ENCODE measurements at places on chromosomes 4 and X. TPM values are rescaled to one million over a fixed set of nuclear protein-coding genes. Genes with fewer than 3 reads are reported as not detected.

DNA sequence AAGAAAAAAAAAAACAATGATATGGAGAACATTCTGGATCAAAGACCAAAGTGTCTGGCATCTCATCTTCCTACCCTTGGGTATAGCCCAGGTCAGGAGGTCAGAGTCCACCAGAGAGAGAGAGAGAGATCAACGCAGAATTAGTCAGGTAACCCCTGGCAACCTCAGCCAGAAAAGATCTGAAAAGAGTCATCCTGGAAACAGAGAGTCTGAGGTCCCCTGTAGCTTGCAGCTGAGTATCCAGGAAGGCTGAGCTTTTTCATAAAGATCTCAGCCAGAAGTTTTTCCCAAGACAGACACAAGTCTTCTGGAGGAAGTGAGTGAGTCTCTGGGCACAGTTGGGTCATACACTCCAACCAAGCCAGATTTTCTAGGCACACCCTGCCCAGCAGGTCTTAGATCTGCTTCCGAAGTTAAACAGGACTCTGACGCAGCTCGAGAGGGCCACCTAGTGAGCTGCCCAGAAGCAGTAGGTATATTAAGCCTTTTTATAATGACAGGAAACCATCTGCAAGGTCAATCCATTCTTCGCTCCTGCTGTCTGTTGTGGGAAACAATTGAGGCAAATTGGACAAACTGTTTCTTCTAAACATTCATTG lies 35.7 kb downstream of the ACE2 start:
- H3K36me3 ChIP-seq = no peaks in the 10 kb centered on the region
- peak overlapping the region; percentile 47 for H3K27ac ChIP-seq
- peaks cover 14% of the 10 kb centered on the region for H3K4me1 ChIP-seq
- DNase-seq = peak; percentile 70

DNA sequence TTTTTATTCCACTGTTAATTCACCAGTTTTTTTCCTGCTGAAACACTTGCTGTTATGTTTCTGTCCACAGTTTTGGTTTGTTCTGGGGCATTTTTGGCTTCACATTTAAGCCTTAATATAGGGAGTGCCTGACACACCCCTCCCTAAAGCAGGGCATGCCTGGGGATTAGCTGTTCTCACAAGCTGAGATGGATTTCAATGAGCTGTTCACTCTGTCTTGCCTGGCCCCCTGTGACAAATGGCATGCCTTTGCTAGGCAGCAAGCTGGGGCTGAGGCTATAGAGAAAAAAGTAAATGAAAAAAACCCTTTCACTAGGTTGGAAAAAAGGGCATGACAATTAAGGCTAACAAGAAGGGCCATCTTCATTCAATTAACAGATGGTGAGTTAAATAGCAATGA lies 22.4 kb downstream of the LPAR4 start:
- no peak overlapping the region for H3K27ac ChIP-seq
- no peak overlapping the region for H3K4me3 ChIP-seq
- DNase-seq = no peak
- H3K36me3 ChIP-seq = no peaks in the 10 kb centered on the region
- no peaks in the 10 kb centered on the region for H3K4me1 ChIP-seq

DNA sequence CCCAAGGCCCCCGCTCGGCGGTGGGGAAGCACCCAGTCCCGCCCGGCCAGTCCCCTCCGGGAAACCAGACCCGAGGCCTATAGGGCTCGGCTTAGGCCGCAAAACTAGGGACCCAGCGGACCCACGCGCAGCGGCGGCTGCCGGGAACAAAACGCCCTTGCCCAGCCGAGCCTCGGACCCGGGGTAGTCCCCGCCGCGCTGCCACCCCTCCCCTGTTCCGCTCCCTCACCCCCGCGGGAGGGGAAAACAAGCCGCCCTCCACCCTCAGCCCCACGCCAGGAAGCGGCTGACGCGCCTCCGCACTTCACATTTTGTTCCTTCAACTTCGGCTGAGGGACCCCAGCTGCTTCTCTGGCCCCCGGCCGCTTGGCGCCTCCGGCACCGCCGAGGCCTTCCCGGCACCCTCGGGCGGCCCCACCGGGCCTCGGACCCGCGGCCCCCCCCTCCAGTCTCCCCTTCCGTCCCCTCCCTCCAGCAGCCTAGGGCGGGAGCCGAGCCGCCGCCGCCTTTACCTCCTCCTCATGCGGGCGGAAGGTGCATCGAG lies 694 bp downstream of the PDS5A start:
- DNase-seq = peak; percentile 13
- H3K27ac ChIP-seq = no peak overlapping the region
- peaks cover 29% of the 10 kb centered on the region for H3K36me3 ChIP-seq
- peak overlapping the region; percentile 71 for H3K4me3 ChIP-seq
- H3K4me1 ChIP-seq = peaks cover 9% of the 10 kb centered on the region

DNA sequence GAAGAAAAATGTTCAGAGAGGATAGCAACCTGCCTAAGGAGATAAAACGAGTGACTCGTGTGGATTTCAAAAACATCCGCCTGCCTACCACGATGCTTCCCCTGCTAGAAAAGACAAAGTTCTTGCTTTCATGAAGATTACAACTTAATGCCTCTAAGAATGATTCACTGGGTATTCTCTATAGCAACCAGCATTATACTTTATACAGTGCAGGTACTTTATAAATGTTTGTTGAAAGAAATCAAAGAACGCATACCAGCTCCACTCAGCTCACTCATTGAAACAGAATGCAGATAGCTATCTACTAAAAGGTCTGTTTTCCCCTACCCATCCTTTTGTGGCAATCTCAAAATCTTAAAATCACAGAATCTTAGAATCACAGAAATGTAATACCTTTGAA lies 33.7 kb downstream of the GASK1B start:
- no peak for DNase-seq
- no peak overlapping the region for H3K27ac ChIP-seq
- no peaks in the 10 kb centered on the region for H3K27me3 ChIP-seq
- no peaks in the 10 kb centered on the region for H3K4me1 ChIP-seq

GRCh38 chr4:845836-846251 lies 19.9 kb upstream of the CPLX1 start:
- DNase-seq = no peak
- H3K4me1 ChIP-seq = no peaks in the 10 kb centered on the region
- H3K27ac ChIP-seq = no peak overlapping the region
- H3K27me3 ChIP-seq = no peaks in the 10 kb centered on the region
- peaks cover 10% of the 10 kb centered on the region for H3K36me3 ChIP-seq
- H3K4me3 ChIP-seq = no peak overlapping the region

DNA sequence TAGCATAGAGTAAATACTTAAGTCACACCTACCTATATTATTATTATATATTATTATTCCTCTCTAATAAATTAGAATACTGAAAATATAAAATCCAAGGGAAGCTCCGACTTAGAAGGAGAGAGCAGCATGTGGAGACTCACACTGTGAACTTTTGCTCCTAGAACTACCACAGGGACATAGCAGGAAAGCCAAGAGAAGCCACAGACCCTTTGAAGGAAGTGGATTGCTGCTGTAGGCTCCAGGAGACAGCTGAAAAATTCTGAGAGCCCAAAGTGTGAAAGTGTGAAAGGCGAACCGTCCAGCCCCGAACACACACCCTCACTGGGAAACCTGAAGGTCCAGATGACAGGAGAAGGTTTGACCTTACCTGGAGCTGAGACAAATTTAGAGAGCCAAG lies 177.0 kb downstream of the FAM13A start:
- no peaks in the 10 kb centered on the region for H3K27me3 ChIP-seq
- no peak overlapping the region for H3K27ac ChIP-seq
- H3K36me3 ChIP-seq = no peaks in the 10 kb centered on the region
- no peaks in the 10 kb centered on the region for H3K4me1 ChIP-seq

DNA sequence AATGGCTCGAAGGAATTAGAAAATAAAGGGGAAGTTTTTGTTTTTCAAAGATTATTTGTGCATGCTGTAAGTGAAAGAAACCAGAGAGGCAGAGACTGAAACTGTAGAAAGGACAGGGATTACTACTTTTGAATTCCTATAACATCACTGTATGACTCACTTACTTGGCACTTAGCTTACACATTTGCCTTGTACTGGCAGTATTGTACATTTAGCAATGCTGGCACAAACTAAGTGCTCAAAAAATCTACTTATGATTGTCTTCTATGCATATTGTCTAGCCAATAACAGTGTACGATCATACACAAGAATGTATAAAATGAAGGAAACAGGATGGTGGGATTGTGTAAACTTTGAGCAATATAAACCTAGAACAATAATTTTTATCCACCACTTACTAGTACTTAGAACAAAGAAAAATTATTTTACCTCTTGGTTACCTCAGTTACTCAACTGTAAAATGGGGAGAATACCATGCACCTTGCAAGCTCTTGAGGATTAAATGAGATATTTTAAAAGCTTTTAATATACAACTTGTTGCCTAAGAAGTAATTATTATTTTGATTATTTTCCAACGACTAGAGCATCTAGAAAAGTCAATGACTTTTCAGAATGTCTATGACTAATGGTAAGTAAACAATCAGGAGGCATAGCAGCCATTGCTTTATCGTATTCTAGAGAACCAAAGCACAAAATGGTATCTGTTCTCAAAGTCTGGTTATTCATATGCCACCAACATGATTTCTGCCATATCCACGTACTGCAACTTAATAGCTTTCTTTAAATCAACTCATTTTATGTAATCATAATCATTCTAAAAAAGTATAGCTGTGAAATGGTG lies 4.7 kb downstream of the FAM120C start:
- H3K36me3 ChIP-seq = peaks cover 24% of the 10 kb centered on the region
- no peaks in the 10 kb centered on the region for H3K27me3 ChIP-seq
- H3K4me3 ChIP-seq = peak overlapping the region; percentile 73

GRCh38 chr4:118749347-118749988 lies 64.3 kb downstream of the METTL14 start:
- H3K4me1 ChIP-seq = no peaks in the 10 kb centered on the region
- peaks cover 14% of the 10 kb centered on the region for H3K36me3 ChIP-seq
- H3K4me3 ChIP-seq = no peak overlapping the region
- H3K27ac ChIP-seq = no peak overlapping the region
- DNase-seq = no peak
- no peaks in the 10 kb centered on the region for H3K27me3 ChIP-seq

DNA sequence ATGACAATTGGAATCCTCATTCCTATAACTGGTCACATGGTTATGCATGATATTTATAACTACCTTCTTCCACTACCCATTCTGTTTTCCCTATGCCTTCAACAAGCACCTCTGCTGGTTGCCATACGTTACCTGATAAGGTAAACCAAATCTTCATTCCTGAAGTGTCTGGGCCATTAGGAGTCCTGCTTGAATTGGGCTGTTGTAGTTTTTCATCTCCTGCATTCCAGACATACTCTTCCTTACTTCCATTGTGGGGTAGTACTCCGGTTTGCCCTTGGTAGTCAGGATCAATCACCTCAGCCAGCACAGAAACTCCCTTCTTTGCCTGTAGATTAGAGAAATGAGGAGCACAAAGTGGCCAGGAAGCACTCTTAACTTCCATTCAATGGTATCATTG lies 109.1 kb upstream of the LANCL3 start:
- no peak for DNase-seq
- no peaks in the 10 kb centered on the region for H3K36me3 ChIP-seq
- H3K27me3 ChIP-seq = no peaks in the 10 kb centered on the region

DNA sequence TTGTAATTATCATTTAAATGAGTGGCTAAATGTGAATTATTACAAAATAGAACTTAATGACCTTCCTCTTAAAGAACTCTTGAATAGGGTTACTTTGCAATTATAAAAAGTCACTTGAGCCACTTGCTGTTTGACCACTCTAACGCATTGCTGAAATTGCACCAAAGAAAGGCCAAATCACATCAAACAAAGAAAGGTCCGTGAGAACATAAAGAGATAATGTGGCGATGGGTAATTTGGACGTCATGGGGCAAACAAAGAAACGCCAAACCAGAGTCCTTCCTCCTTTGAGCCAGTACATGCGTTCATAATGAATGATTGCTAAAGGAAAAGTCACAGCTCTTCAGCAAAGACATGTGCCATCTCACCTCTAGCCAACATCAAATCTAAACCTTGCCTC lies 229.8 kb upstream of the STS start:
- no peak overlapping the region for H3K4me3 ChIP-seq
- H3K27me3 ChIP-seq = no peaks in the 10 kb centered on the region
- no peaks in the 10 kb centered on the region for H3K4me1 ChIP-seq

- peak overlapping the region; percentile 79 for H3K27ac ChIP-seq
- peaks cover 5% of the 10 kb centered on the region for H3K4me1 ChIP-seq
- H3K36me3 ChIP-seq = peaks cover 23% of the 10 kb centered on the region
- no peaks in the 10 kb centered on the region for H3K27me3 ChIP-seq
Observed at GRCh38 chr4:169621731-169622492, 1.5 kb downstream of the CLCN3 start.

DNA sequence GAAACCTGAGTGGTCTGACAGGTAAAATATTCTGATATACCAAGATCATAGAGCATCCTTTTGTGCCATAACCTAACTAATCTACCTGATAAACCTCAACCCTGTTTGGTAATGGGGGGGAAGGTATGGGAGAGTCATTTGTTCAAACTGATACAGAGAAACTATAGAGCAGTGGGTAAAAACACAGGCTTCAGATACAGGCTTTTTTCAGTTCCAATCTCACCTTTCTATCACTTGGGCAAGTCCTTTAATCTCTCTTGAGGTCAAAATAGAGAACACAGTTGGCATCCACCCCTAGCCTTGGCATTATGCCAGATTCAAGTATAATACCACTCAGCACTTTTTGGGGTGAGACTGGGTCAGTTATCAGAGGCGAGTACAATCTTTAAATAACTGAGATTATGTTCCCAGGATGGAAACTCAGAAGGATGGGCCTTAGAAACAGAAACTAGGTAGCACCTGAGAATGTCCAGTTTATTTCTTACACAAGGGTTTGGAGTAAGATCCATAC lies 880 bp upstream of the ETDC start:
- no peak for DNase-seq
- H3K4me1 ChIP-seq = no peaks in the 10 kb centered on the region
- no peak overlapping the region for H3K4me3 ChIP-seq
- H3K27me3 ChIP-seq = no peaks in the 10 kb centered on the region
- H3K36me3 ChIP-seq = peaks cover 6% of the 10 kb centered on the region
- H3K27ac ChIP-seq = no peak overlapping the region

- no peaks in the 10 kb centered on the region for H3K36me3 ChIP-seq
- DNase-seq = no peak
- H3K4me1 ChIP-seq = peaks cover 8% of the 10 kb centered on the region
- H3K4me3 ChIP-seq = no peak overlapping the region
Observed at GRCh38 chr4:40043786-40044185, 12.9 kb upstream of the N4BP2 start.

- no peaks in the 10 kb centered on the region for H3K27me3 ChIP-seq
- H3K4me3 ChIP-seq = peak overlapping the region; percentile 32
- H3K4me1 ChIP-seq = peaks cover 21% of the 10 kb centered on the region
- H3K36me3 ChIP-seq = no peaks in the 10 kb centered on the region
Observed at GRCh38 chr4:47213971-47214370, 182.6 kb downstream of the GABRB1 start.

GRCh38 chr4:41339812-41340809 lies 83.4 kb downstream of the UCHL1 start:
- H3K4me3 ChIP-seq = no peak overlapping the region
- H3K36me3 ChIP-seq = no peaks in the 10 kb centered on the region
- H3K27me3 ChIP-seq = no peaks in the 10 kb centered on the region
- peaks cover 13% of the 10 kb centered on the region for H3K4me1 ChIP-seq
- H3K27ac ChIP-seq = no peak overlapping the region

DNA sequence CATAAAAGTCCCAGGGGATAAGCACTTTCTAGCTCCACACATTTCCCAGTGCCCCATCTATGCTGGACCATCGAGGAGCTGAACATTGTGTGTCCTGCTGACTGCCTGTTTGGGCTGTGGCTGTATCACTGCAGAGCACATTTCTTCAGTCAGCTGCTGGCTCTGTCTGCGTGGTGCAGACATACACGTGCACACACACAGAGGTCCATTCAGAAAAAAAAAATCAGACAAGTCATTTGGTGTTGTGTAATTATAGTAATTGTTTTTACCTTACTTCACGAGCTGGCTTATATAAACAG lies 1.1 kb upstream of the PDLIM3 start:
- peaks cover 6% of the 10 kb centered on the region for H3K36me3 ChIP-seq
- peaks cover 15% of the 10 kb centered on the region for H3K27me3 ChIP-seq
- peak overlapping the region; percentile 65 for H3K4me3 ChIP-seq
- no peak for DNase-seq
- H3K4me1 ChIP-seq = no peaks in the 10 kb centered on the region

VCX3B gene
- total RNA-seq = not detected

CLGN gene
- total RNA-seq = 2.1 TPM

CITED1 gene
- total RNA-seq = not detected

OTUD6A gene
- not detected for total RNA-seq
